ENCODE measurements at places on chromosomes 6 and 20.

GRCh38 chr20:41786158-41786557 is 168.0 kb upstream of the CHD6 start:
- DNase-seq = no peak

DNA sequence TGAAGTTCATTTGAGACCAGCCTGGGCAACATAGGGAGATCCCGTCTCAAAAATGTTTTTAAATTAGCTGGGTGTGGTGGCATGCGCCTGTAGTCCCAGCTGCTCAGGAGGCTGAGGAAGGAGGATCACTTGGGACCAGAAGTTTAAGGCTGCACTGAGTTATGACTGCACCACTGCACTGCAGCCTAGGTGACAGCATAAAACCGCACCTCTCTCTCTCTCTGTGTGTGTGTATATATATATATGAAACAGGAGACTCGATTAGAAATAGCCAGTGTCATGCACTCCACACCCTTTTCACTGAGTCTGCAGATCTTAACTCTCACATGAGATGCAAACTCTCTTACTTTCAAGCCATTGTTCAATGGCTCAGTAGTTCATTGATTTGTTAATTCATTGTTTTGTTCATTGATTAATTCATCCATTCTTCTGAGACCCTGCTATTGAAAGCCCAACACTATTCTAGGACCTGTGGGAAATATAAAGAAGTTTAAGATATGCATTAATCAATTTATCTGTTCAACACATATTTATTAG is 52.4 kb upstream of the MRPS10 start:
- no peak for DNase-seq

DNA sequence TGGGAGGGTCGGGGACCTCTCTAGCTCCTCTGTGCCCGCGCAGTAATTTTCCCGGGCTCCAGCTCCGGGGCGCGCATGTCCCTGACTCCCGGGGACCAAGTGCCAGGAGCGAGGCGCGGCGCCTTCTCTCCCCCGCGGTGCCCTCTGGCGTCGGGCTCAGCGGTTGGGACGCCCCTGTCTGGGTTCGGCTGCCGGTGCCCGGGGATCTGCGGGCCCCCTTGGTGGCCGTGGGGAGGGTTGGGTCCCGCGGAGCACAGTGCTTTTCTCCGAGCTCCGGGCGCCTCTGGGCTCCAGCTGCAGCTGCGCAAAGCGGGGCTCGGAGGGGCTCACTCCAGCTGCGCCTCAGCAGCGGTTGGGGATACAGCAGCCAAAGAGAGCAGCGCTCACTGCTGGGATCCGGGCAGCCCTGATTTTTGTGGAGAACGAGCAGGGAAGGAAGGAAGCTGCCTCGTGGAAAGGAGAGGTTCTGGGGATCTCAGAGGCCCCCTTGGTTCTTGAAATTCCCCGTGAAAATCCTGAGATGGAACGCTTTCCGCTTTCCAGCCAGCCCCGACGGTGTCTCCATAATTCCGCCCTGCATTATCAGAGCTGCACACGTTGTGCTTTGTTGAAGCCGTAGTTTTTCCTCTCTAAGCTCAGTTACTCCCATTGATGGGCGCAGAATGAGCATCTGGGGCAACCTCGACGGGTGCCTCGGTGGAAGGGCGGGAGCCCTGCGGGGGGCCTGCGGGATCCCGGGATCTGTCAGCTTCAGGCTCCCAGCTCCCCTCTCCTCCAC is 861 bp downstream of the PPP1R14C start:
- DNase-seq = no peak

DNA sequence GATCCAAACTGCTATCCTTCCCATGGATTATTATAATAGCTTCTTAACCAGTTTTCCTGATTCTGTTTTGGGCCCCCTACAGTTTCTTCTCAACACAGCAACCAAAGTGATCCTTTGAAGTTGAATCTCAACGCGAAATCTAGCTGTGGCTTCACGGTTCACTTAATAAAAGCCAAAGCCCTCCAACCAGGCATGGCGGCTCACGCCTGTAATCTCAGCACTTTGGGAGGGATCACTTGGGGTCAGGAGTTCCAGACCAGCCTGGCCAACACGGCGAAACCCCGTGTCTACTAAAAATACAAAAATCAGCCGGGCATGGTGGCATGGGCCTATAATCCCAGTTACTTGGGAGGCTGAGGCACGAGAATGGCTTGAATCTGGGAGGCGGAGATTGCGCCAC is 3.3 kb downstream of the RMND1 start:
- DNase-seq = no peak

- DNase-seq = no peak
Measured at GRCh38 chr6:113871975-113872374, 14.8 kb downstream of the MARCKS start.

GRCh38 chr20:25339608-25340007 is 51.0 kb downstream of the ABHD12 start:
- DNase-seq = no peak

GRCh38 chr6:83615025-83615999 is 93.6 kb downstream of the SNAP91 start:
- no peak for DNase-seq

DNA sequence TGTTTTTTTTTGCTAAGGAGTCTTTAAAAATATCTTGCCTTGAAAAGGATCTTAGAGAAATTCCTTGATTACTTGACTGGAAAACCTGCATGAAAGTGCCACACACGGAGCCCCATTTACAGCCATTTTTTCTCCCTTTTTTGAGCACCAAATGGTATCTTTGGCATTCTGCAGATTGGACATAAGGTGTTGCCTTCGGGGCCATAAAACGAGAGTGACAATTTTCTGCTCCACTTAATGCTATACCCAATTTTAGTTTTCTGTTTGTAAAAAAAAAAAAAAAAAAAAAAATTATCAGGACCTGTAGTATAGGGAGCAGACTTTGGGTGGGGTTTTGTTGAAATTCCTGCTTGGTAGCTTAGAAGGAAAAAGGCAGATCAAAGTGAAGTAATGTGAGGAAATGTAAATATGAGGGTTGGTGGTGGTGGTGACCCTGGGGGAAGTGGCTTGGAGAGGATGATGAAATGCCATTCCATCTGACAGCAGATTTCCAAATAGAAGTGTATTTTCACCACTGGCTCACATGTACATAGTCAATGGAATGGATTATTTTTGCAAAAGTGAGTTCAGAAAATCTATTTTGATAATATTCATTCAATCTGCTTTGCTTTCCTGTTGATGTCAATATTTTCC is 212.1 kb upstream of the SOX4 start:
- DNase-seq = no peak

- no peak for DNase-seq
Measured at GRCh38 chr6:11500008-11500407, 37.5 kb upstream of the TMEM170B start.

DNA sequence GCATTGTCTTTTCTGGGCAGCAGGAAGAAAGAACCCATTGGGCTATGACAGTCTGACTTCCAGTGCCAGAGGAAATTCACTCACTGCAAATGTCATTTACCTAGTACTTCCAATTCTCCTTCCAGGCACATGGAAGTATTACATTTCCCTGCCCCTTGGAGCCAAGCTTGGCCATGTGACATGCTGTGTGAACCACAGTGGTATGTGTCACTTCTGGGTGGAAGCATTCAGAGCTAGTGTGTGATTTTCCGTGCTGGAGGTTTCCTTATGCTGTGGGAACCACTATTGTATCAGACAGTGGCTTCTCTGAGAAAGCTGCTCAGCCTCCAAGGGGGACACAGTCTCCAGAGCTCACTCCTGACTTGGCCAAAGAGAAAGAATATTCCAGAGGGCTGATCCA is 387.6 kb downstream of the CDC5L start:
- DNase-seq = no peak

- DNase-seq = no peak
Measured at GRCh38 chr6:2935566-2936291, 32.6 kb upstream of the SERPINB9 start.

DNA sequence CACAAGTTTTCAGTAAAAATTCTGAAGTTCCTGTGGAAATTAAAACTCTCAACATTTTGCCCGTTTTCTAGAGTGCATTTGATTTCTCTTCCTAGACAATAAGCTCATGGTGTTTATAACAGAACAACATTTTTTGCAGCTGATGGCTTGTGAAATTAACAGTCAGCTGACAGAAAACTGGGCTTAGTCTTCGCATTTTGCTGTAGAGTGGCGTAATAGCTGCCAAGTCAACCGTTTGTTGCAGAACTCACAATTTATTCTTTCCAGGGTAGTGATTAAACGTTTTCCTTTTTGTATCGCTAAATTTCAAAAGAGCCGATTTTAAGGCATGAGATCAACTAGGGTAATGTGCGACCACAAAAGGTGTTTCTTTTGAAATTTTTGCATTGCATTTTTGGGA is 1.4 kb downstream of the SPO11 start:
- DNase-seq = no peak

- DNase-seq = no peak
Measured at GRCh38 chr20:63829603-63829944, 1.5 kb downstream of the ZBTB46 start.

GRCh38 chr6:95741045-95741444 is 163.7 kb downstream of the MANEA start:
- DNase-seq = no peak

DNA sequence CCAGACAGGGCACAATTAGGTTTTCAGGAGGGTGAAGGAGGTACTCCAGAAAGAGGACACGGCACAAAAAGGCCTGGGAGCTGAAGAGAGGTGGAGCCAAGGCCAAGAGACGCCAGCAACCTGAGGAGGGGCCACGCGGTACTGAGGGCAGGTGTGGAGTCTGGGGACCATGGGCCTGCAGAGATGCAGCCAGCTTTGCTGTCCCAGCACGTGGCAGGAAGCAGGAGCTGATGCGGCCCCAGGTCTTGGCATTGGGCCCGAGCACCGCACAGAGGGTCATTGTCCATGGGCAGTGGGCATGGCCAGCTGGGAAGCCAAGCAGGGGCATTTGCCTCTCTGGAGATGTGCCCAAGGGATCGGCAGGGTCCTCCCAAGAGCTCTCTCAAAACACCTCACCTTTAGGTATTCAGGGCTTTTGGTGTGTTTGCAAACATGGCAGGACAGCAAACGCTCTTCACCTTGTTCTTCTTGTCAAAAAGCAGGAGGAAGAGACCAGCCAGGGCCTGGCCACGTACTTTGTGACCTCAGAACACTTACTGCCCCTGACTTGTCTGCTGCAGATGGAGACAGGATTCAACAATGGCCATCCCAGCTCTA is 1.4 kb upstream of the BPIFB1 start:
- no peak for DNase-seq

DNA sequence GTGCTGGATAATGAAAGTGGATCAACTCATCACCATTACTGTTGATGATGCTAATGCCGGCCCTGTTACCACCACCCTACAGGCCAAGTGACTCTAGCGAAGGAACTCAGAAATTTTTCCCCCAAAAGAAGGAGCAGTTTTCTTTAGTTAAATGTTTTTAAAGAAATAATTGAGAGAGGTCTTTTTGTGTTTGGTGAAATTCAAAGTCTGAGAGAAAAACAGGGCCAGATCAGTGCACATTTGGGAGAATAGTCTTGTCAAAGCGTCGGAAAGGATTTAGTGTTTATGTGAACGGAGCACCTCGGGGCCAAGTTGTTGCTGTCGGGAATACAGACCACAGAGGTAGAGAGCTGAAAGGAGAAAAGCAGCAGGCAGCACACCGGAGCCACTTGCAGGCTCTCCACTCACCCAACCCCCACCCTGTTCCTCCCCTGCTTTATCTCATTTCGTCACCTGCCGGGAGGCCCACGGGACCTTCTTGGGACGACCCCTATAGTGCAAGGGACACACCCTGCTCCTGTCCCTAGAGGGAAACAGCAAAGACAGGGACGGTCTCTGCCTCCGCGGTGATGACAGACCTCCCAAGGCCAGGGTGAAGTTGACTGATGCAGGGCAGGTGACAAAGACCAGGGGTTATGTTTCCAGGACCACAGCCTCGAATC is 6.8 kb downstream of the TFAP2B start:
- no peak for DNase-seq

DNA sequence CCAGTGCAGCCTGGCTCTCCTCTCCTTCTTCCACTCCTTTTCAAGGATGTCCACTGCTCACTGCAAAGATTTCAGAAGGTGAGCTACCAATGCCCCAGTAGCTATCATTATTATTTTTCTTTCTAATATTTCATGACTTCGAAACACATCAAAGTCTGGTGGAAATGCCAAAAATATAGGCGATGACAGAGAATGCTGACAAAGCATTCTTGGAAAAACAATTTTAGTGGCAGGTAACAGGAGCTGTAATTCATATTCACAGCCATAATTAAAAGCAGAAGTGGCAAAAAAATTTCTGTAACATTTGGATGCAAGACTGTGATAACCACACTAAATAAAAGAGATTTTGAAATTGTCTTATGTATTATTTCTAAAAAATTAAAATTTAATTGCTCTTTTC is 133.6 kb downstream of the RALGAPA2 start:
- no peak for DNase-seq

DNA sequence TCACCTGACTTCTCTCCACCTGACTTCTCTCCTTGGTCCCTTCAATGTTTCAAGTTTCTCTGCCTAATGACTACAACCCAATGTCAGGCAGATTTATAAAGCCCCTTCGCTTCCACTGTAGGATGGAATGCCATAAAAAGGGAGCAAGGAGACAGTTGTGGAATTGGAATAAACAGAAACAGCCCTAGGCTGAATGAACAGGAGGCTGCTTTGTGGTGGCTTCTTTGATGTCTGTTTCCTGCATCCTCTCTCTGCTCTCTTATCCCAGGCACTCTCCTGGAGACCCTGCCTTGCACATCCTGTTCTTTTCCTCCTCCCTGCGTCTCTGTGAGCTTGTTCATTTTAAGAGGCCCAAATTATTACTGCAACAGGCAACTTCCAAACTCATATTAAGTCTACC is 16.9 kb downstream of the MUCL3 start:
- no peak for DNase-seq

GRCh38 chr6:83152913-83153312 is 40.2 kb downstream of the PGM3 start:
- no peak for DNase-seq

DNA sequence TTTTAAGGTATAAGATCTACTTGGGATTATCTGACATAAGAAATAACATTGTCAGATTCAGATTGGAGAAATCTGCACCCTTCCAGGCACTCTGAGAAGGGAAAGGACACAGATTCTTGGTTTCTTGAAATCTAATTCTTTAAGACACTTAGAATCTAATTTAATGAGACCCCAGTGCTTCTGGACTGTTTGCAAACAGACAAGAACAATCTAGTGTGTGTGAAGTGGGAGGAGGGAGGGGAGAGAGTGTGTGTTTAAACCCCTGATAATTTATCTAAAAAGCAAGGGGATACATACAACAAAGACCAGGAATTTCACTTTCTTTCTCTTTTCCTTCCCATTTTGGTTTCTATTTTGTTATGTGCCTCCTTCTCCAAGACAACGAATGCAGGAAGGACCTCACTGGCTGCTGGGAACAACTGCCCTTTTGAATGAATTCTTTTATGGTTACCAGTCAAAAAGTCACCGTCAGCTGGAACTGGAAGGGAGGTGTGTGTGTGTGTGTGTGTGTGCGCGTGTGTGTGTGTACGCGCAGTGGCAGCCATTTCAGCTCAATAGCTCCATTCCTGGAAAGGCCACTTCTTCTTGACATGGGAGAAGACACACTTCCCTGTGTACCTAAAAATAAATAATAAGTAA is 129.4 kb downstream of the BCAS1 start:
- no peak for DNase-seq

DNA sequence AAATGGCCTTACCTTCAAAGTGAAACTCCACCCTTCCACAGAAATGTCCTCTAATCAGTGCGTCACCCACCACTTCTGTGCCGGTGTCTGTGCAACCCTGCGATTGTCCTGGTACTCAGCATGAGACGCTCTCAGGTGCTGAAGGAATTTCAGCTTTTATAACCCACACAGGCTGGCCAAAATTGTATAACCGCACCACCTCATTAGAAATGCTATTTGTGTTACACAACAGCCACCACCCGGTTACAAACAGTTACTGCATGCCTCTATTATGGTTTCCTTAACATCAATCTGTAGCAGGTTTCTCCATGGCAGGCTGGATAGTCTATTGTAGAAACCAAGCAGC is 51.5 kb downstream of the SLC23A2 start:
- DNase-seq = no peak
